ENCODE measurements at places on chromosomes 7 and 10. TPM values are rescaled to one million over a fixed set of nuclear protein-coding genes. Genes with fewer than 3 reads are reported as not detected.
A peak's percentile ranks its signal among the peaks of the same experiment; 100 is the strongest.

The AKR1D1 gene
- total RNA-seq: not detected

The SLC26A3 gene
- total RNA-seq: 5.4 TPM

The ZKSCAN1 gene
- total RNA-seq: 20.1 TPM

The CCDC3 gene
- 6.3 TPM for total RNA-seq

The CYP3A4 gene
- total RNA-seq: not detected

The PLXDC2 gene
- total RNA-seq: 39.0 TPM

The VAX1 gene
- not detected for total RNA-seq

The WEE2 gene
- not detected for total RNA-seq

- DNase-seq: no peak
These were observed 17.5 kb upstream of the TSPAN14 start for GRCh38 chr10:80436446-80437098.

GRCh38 chr10:22617516-22617915 lies 96.9 kb downstream of the PIP4K2A start:
- no peak for DNase-seq

DNA sequence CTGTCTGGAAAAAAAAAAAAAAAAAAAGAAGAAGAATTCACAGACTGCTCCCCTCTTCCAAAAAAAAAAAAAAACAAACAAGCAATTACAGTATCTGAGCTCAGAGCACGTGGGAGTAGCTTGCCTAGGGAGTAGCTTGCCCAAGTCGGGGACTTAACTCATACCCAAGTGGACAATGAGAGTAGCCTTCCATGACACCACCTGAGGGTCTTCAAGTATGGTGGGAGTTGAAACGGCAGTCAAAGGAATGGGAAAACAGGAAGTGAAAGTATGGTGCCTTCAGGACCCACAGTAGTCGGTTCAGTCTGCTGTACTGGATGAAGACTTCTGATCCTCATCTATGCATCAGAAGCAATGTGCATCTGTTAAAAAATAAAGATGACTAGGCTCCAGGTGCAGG lies 10.6 kb downstream of the VOPP1 start:
- DNase-seq: no peak

GRCh38 chr10:110458266-110458920 lies 39.3 kb upstream of the DUSP5 start:
- DNase-seq: peak; percentile 5

- no peak for DNase-seq
These were observed 95.1 kb downstream of the BMPR1A start for GRCh38 chr10:86851328-86852207.

GRCh38 chr7:47866120-47866519 lies 82.1 kb downstream of the PKD1L1 start:
- no peak for DNase-seq

GRCh38 chr7:5492636-5493020 lies 69.0 kb upstream of the TNRC18 start:
- no peak for DNase-seq

DNA sequence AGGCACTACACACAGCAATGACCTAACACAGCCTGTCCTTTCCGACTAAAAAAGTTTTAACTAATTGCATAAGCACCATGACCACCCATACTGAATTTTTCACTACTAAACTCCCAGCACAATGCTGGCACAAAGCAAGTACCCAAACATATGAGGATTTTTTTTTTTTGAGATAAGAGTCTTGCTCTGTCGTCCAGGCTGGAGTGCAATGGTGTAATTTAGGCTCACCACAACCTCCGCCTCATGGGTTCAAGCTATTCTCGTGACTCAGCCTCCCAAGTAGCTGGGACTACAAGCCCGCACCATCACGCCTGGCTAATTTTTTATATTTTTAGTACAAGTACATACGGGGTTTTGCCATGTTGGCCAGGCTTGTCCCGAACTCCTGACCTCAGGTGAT lies 5.1 kb downstream of the UBE2H start:
- DNase-seq: no peak

DNA sequence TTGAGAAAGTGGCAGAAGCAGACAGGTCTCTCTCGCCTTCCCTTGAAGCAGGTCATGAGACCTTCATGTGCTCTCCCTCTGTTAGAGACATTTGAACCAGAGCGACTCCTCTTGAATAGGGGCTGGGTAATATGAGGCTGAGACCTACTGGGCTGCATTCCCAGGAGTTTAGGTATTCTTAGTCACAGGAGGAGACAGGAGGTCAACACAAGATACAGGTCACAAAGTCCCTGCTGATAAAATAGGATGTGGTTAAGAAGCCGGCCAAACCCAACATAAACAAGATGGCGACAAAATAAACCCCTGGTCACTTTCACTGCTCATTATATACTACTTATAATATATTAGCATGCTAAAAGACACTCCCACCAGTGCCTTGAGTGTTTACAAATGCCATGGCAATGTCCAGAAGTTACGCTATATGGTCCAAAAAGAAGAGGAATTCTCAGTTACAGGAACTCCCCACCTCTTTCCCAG lies 43.5 kb upstream of the MSRB2 start:
- no peak for DNase-seq

GRCh38 chr10:65313406-65313805 lies 1612.4 kb upstream of the LRRTM3 start:
- no peak for DNase-seq

GRCh38 chr7:25930492-25931048 lies 221.4 kb upstream of the NFE2L3 start:
- DNase-seq: no peak

DNA sequence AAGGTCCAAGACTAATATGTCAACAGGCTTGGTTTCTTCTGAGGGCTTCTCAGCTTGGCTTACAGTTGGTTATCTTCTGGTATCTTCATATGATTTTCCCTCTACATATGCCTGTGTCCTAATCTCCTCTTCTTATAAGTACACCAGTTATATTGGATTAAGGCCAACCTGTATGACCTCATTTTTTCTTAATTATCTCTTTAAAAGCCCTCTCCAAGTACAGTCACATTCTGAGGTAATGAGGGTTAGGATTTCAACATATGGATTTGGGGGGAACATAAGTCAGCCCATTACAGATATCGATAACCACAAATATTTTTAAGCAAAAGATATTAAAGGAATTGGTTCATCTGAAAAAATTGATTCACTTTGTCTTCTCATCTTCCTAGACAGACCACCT lies 49.2 kb downstream of the IQUB start:
- no peak for DNase-seq

DNA sequence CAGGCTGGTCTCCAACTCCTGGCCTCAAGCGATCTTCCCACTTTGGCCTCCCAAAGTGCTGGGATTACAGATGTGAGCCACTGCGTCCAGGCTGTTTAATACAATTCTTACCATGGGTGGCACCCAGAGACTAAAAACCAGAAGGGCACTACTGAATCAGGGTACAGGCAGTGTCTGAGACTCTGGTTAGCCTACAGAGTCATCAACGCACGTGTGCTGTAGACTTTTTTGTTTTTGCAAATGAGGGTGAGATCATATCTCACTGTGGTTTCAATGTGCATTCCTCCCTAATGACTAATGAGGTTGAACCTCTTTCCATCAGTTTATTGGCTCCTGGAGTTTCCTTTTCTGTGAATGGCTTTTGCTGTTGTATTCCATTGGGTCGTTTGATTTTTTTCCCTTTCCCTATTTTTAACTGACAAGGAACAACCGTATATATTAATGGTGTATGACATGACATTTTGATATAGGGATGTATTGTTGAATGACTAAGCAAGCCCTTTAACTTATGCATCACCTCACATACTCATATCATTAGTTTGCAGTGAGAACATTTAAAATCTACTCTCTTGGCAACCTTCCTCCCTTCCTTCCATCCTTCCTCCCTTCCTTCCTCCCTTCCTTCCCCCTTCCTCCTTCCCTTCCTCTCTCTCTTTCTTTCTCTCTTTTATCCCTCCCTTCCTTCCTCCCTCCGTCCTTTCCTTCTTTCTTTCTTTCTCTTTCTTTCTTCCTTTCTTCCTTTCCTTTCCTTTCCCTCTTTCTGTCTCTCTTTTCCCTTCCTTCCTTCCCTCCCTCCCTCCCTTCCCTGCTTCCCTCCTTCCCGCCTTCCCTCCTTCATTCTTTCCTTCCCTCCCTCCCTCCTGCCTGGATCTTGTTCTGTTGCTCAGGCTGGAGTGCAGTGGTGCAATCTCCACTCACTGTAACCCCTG lies 9.3 kb upstream of the TMEM270 start:
- no peak for DNase-seq

GRCh38 chr10:327889-328852 lies 192.9 kb downstream of the ZMYND11 start:
- DNase-seq: no peak

DNA sequence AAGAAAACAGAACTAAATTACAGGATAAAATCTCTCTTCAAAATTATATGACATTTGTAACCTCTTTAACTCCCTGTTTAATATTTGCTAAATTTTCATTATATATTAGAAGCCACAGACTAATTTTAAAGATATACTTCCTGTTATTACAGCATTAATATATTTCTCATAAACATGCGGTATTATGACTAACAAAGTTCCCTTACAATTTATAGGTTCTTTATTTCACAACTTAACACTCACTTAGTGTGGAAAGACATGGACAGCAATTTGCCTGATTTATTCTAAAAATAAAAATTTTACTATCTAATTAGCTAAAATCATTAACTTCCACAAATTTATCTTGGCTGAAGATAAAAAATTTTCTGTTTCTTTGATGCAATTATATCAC lies 29.0 kb downstream of the CTNNA3 start:
- no peak for DNase-seq

- DNase-seq: no peak
These were observed 213.2 kb upstream of the CTBP2 start for GRCh38 chr10:125373546-125373945.

DNA sequence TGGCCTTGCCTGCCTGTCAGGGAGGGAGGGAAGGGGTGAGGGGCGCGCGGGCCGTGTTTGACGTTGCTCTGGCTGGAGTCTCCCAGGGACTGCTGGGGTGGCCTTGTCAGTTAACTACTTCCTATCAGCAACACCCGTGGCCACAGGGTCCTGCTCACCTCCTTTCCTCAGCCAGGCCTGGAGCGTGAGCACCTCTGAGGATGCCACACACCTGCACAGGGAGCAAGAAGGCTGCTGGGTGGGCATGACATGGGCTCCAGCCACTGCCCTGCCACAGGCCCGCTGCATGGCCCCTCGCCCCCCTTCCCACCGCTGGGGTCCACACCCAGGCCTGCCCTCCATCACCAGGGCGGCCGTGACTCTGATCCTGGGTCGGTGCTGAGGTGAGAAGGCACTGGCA lies 212.4 kb downstream of the ELFN1 start:
- DNase-seq: peak; percentile 62
